Activated naive CD4-positive, alpha-beta T cell treated with anti-CD3 and anti-CD28 coated beads, Interleukin-2, amount 50 U/mL, for 72 hours (primary cell): ENCODE measurements at places on chromosomes 12 and 14. TPM values are rescaled to one million over a fixed set of nuclear protein-coding genes. Genes with fewer than 3 reads are reported as not detected.

The SLC17A8 gene
- not detected for total RNA-seq

The TAS2R8 gene
- total RNA-seq, result not detected

The TMEM121 gene
- 2.2 TPM for total RNA-seq

The LHX5 gene
- not detected for total RNA-seq

The SDSL gene
- total RNA-seq, result not detected

The LTBP2 gene
- total RNA-seq, result 0.49 TPM

The A2ML1 gene
- not detected for total RNA-seq

The TGM1 gene
- total RNA-seq, result 7.9 TPM

The GPR132 gene
- 32.6 TPM for total RNA-seq

The C1QL4 gene
- not detected for total RNA-seq

The PTPRO gene
- 2.4 TPM for total RNA-seq

The SLC5A8 gene
- not detected for total RNA-seq

The CLECL1 gene
- 7.6 TPM for total RNA-seq
